ENCODE measurements at places on chromosomes 3 and 15.
A peak's percentile ranks its signal among the peaks of the same experiment; 100 is the strongest.

DNA sequence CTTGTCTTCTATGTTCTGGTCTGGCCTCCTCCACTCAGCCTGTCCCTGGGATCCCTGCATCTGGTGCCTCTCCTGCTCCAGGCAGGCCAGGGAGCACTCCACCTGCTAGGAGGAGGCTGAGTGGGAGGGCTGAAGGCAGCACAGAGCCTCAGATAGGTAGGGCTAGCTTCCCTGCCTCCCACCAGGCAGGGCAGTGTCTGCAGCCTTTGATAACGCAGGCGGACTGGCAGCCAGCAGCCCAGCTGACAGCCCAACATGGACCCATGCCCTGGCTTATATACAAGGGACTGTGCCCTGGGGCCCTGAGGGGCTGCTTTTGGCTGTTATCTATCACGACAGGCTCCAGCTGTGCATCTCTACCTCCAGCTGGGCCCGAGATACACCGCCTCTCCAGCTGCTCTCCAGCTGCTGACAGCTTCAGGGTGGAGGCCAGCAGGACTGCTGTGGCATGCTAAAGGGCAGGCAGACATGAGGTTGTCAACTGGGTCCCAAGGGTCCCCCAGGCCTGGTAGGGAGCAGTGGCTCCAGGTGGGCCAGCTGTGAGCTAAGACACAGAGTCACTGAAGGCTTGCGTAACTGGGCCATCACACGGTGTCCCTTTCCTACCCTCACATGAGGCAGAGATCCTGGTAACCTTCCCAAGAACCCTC, 5.2 kb upstream of the CLK3 start:
- peak; percentile 35 for DNase-seq

DNA sequence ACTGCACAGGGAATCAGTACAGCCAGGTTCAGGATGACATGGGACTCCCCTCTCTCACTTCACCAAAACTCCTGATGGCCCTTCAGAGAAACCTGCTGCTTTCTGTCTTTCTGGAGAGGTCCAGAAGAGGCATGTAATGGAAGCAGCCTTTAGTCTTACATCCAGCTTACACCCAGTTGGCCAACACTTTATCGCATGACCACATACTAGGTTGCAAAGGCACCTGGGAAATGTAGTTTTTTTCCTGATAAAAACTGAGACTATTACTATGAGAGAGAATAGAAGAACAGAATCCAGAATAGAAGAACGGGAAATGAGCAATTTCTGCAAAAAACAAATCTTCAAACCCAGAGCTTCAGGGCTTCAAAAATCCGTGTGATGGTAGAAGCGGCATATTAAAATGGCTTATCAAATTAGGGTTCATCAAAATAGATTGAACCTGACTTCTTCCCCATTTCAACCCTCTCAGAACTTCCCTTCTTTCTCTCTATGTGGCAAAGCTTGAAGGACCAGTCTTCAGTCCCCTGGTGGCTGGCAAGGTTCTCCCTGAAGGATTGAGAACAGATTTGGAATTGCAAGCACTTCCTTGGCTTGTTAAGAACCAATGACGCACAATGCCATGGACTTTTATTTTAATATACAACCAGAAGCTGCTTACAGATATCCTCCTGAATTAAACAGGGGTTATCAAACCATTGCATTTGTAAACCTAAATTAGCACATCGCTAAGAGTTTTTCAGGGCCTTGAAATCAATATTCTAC, 34.4 kb downstream of the CORO2B start:
- no peak for DNase-seq

DNA sequence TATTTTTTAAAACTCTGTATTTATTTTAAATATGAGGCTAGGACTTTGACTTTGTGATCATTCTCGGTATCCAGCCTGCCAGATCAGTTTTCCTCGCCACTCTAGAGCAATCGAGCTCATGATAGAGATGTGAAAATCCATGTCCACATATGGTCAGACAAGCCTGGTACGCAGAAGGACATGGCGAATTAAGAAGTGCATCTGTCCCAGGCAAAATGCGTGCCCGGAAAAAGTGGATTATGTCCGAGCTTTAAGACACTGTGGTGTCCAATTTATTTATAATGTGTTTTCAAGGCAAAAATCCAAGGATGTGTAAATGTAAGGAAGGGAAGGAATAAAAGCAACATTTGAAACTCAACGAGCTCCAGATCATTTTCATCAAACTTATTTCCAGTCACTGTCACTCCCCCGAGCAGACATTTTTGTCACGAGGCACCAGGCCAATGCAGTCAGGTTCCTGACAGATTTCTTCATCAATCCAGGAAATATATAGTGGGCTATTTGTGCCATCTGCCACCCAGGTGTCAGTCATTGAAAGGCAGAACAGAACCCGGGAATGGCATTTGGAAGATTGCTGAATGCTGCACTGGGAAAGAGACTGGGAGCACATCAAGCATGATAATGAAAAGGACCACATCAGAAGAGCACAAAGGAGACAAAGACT, 825.7 kb downstream of the SQOR start:
- no peak for DNase-seq

DNA sequence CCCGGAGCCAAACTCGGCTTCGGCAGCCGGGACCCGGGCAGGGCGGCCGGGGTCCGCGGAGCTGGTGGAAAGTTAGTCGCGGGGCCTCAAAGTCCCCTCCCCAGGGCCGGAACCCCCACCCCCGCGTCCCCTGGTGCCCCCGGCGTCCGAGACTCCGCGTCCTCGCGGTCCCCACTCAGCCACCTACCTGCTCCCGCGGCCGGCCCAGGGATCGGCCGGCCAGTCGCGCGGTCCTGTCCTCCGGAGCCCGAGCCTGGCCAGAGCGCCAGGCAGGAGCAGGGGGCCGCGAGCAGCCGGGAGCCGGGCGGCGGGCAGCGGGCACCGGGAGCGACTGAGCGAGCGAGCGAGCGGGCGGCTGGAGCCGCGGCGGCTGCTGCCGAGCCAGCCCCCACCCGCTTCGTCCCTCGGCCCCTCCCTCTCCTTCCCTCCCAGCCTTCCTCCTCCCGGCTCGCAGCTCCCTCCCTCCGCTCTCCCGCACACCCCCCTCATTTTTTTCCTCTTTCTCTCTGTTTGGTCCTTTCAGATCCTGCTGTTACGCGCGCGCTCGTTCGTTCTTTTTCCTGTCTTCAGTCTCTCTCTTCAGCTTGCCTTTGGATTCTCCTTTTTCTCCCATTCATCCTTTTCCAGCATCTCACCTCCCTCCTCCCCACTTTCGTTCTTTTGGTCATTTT, at the start of gene MEGF11:
TSS of gene MEGF11 (minus strand) at position 333 of the 671 bp plus-strand sequence. CDS start 125,347 bp downstream, outside the sequence.
- no peak for DNase-seq

DNA sequence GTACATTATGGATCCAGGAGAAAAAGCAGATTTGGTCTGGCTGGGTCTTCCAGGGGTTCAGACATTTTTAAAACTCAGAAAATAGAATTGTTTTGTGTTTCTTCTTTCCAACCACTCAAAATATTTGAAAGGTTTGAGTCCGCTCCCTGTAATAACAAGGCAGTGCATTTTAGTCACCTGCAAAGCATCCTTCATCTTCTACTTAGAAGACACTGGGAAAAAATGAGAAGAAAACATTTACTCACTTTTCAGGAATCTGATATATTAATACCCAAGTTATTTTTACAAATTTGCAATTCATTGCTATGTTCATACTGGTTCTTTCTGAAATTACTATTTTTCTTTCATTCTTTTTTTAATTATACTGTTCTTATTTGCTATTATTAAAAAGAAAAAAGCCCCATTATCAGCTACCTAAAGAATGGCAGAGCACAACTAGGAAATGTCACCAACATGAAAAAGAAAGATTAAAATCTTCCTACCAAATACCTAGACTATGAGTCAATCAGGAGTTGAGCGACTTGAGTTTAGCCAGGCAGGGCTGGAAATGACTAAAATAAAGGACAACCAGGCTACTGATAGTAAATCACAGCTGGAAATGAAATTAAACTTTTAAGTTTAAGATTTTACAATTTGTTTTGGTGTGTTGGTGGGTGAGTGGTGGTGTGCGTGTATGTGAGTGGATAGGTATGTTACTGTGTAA, 280.3 kb upstream of the THBS1 start:
- no peak for DNase-seq

DNA sequence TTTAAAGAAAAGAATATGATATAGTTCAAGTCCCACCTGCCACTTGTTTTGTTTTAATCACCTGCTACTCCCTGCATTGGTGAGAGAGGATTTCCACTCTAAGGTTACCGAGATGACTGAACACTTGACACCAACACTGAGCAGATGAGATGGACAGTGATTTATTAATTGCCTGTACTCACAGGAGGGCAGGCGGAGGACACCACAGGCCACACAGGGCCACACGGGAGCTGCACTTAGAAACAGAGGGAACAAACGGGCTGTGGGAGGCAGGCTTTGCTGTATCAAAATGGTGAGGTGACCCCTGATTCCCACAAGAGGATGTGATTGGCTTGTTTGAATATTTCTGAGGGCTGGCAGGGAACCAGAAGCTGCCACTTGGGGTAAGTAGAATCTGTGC, 10.8 kb downstream of the MINAR1 start:
- DNase-seq = no peak

DNA sequence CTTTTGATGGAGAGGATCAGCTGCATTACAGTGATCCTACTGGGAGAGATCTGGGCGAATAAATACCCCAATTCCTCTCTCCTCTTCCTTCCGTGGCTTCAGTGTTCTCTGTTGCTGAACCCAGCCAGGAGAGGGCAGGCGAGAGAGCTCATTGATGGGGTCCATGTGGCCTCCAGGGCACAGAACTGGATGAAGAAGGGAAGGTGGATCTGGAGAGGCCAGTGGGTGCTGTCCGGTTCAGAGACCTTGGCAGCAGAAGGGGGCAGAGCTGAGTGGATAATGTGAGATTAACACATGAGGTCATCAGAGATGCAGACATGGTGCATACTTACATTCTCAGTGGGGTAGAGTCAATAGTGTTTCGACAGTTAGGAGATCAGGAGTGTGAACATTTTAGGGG, 193.6 kb downstream of the CLSTN2 start:
- peak; percentile 23 for DNase-seq

DNA sequence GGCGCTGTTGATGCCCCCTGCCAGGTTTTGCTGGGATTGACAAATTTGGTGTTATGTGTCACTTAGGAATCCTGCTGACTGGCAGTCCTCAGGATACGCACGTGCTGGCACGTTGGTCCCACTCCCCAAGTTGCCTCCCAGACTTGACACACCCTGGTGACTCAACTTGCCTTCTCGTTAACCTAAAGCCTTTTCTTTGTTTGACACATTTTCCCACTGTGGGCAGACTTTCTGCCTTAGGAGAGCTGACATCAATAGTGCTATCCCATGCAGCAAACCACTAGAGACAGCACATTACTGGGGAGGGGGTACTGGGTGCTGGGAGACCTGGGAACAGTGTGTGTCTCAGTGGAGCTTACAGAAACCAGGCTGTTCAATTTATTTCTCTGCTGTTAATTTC, 104.3 kb downstream of the OXNAD1 start:
- no peak for DNase-seq

- DNase-seq = no peak
Observed at GRCh38 chr3:65485826-65486469, 552.8 kb downstream of the MAGI1 start.

DNA sequence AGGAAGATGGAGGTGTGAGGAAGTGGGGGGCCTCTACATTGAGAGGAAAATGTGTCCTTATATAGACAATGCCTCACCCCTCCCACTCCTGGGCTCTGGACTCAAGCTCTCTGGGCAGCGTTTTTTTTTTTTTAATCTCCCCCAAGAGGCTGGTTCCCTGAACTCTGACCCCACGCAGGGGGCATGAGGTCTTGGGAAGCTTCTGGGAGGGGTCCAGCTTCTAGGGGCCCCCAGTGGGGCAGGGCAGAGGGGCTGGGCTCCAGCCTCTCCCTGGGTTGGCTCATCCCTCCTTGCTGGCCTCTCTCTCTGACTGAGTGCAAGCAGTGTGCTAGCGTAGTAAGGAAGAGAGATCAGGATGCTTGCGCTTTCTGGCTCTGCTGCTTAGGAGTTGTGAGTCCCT, 101.4 kb upstream of the HACD2 start:
- DNase-seq = no peak

DNA sequence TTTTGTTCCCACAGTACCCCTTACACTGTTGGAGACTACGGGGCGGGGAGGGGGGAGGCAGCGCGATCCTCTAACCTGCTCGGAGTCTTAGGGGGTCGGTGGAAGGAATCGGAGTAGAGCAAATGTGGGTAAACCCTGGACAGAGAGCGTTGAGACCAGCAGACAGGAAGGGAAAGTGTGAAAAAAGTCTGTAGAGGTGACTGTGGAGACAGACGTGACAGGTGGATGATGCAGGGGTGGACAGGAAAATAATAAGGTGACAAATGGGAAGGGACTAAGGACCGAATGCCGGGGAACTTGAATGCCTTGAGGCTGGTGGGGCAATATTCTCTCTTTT, 424 bp downstream of the EAF2 start:
- no peak for DNase-seq

- DNase-seq = no peak
Observed at GRCh38 chr3:46517016-46517783, 19.4 kb downstream of the RTP3 start.

DNA sequence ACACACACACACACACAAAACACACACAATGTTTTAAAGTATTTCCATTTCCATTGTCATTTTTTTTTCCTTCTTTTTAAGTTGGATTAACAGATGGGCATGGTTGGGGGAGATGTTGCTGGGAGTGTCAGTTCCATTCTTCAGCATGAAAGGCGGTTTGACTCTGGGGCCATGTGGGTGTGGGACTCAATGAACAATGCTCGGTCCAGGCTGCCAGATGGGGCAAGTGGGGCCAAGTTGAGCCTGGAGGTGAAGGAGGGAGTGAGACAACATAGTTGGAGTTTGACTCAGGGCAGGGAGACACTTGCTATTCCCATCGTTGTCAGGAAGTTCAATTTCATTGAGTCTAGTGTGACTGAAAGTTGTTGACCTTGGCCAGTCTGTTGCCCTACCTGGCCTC, 125.3 kb downstream of the TLE3 start:
- DNase-seq = no peak

DNA sequence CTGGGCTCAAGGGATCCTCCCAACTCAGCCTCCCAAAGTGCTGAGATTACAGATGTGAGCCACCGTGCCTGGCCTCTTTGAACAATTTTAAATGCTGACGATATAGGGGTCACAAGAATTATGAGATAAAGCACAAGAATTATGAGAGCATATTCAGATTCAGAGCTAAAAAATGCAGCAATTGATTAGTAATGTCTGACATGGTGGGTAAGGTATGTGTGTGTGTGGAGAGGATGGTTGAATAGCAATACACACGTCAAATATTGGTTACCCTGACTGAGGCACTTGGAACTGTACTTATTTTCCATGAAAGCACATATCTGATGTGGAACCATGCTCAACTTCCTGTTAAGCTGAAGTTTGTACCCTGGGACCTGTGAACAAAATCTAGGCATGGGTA, 115.6 kb downstream of the EOMES start:
- no peak for DNase-seq

Measured in heart right ventricle (tissue), 16 donors.